T-helper 22 cell (primary cell): ENCODE measurements at places on chromosomes 1 and 21.

- no peak for DNase-seq
Measured at GRCh38 chr1:167922611-167923074, 8.7 kb upstream of the ADCY10 start.

DNA sequence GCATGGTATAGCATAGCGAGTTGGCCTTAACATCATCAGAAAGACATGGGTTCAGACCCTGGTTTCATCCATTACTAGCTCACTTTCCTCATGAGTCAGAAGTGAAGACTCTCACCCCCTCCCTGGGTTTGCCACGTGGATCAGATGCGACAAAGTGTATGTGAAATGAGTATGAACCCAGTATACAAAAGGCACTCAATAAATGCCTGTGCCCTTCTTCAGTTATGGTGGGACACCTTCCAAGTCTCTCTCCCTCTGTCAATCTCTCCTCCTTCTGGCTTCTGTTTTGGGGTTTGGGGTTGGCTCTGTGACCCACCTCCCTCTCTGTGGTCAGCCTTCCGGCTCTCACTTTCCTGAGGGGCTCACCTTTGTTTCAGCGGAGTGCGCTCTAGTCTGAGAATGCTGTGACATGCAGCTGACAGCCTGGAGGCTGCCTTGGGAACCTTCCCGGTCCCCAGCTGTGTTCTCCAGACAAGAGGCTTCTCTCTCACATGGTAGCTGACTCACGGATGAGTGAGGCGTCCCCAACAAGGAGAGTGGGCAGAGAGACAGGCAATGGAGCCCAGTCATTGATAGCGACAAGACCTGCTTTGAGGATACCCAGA lies 155.0 kb upstream of the EDN2 start:
- DNase-seq, result no peak

DNA sequence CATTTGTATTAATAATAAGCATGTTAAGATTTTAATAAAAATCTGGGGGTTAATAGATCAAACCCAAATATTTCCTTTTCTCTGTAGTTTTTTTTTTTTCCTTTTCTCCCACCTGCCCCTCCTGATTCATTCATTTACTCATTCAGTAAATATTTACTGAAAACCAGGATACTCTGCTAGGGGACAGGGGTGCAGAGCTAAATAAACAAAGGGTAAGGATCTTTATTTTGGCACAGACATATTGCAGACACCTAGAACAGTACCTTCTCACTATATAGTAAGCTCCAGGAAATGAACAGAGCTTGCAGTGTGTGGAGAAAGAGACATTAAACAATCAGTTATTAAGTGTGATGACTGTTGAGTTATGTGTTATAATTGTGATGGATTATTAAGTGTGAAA lies 60.9 kb downstream of the AK5 start:
- DNase-seq, result no peak

DNA sequence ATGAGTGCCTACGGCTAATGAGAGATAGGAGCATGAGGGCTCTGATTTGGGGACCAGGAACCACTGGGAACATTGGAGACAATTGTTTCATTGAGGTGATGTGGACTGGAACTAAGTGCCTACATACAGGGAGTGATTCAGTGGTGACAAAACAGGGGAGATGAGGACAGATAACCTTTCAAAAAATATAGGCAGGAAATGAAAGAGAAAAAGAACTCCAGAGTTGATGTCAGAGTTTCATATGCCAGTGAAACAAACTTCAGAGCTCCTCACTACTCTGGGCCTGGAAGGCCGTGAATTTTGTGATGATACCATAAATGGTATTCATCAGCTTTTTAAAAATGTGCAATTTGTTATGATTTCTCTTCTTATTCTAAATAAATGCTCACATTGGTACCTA lies 39.3 kb downstream of the FASLG start:
- DNase-seq, result no peak

- no peak for DNase-seq
Measured at GRCh38 chr1:150683914-150684313, 13.0 kb downstream of the GOLPH3L start.

- DNase-seq, result no peak
Measured at GRCh38 chr1:159941141-159941540, 4.3 kb downstream of the IGSF9 start.
